ENCODE measurements at places on chromosomes 16 and 17. TPM values are rescaled to one million over a fixed set of nuclear protein-coding genes. Genes with fewer than 3 reads are reported as not detected.

DNA sequence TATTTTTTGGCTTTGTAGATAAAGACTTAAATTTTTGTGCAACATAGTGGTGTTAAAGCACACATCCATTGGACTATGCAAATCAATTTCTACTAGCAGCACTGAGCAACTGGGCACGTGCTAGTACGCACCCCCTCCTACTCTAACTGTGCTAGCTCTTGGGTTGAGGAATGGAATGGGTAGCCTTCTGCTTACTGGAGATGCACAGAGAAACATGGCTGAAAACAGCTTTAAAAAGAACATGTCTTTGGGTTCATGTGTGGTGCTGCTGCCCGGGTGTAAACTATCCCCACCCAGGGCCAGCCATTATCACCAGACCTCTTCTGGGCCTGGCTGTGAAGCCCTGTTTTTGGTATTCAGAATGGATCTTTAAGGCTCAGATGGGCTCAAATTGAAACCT, 7.3 kb downstream of the ESRP2 start:
- no peak for DNase-seq

DNA sequence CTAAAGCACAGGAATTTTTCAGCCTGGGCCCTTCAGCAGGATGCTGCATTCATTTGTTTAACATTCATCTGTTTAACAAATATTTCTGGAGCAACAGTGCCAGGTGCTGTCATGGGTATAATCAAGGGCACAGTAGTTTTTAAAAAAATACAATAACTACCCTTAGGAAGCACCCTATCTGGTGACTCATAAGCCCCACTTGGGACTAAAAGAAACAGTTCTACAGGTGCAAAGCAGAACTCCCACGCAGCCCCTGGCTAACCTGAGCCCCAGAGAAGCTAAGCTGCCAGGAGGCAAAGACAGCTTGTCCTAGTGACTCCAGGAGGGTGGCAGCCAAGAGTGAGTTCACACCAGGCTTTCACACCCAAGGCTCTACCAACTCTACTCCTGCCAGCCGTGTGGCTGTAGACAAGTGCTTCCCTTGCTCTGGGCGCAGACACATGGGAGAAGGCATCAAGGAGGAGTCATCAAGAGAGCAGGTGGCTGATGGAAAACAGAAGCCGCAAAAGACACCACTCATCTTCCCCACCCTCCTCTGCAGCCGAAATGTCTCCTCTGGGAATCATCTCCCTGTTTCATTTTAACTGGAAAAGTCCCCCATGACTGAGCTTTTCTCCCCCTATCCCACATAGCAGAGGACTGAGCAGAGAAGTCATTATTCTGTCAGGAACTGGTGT, 14.4 kb downstream of the CUEDC1 start:
- no peak for DNase-seq

DNA sequence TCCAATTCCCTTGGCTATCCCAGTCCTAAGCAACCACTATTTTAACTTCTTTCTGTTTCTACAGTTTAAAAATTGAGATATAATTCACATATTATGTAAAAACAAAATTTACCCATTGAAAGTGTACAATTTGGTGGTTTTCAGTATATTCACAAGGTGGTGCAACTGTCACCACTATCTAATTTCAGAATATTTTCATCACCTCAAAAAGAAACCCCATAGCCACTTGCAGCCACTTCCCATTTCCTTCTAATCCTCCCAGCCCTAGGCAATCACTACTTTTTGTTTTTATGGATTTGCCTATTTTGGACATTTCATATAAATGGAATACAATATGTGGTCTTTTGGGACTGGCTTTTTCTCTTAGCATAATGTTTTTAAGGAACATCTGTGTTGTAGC, 36.1 kb upstream of the NACA2 start:
- no peak for DNase-seq

Gene SLC5A2
- not detected for total RNA-seq

Gene EPX
- total RNA-seq = not detected

- DNase-seq = no peak
Observed at GRCh38 chr16:80586476-80586875, 45.7 kb downstream of the DYNLRB2 start.

GRCh38 chr17:35256629-35257028, 13.8 kb downstream of the SLFN5 start:
- no peak for DNase-seq

- no peak for DNase-seq
Observed at GRCh38 chr16:4701791-4702465, 8.6 kb downstream of the NUDT16L1 start.

All from Daoy (cell line).